Endothelial cell of umbilical vein (primary cell): ENCODE measurements at places on chromosomes 3 and 15.

GRCh38 chr15:66936109-66936860, 129.1 kb upstream of the SMAD3 start:
- DNase-seq: no peak
- no peaks in the 10 kb centered on the region for H3K36me3 ChIP-seq
- peak overlapping the region; percentile 17 for H3K4me3 ChIP-seq
- no peak overlapping the region for H3K27ac ChIP-seq
- no peaks in the 10 kb centered on the region for H3K27me3 ChIP-seq
- peaks cover 14% of the 10 kb centered on the region for H3K4me1 ChIP-seq

DNA sequence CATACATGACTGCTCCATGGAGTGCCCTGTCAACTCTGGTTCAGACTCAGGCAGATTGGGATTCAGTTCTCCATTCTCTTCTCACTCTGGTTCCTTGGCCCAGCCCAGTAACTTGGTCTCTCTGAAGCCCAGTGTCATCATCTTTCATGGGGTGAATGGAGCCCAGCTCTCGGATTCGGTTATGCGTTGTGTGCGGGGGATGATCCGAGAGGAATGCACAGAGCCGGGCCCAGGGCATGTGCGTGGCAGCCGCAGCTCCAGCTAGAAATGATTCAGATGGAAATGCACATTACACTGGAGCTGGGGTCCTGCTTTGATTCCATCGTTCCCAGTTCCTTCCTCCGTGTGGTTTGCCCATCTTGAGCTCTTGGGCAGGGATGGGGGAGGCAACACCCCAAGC, 189.4 kb downstream of the FEZF2 start:
- H3K36me3 ChIP-seq: no peaks in the 10 kb centered on the region
- H3K4me1 ChIP-seq: peaks cover 5% of the 10 kb centered on the region
- no peak overlapping the region for H3K4me3 ChIP-seq
- DNase-seq: no peak

- H3K27ac ChIP-seq: no peak overlapping the region
- no peaks in the 10 kb centered on the region for H3K36me3 ChIP-seq
- no peaks in the 10 kb centered on the region for H3K4me1 ChIP-seq
- no peak for DNase-seq
Observed at GRCh38 chr3:182693723-182694122, 99.6 kb upstream of the ATP11B start.

DNA sequence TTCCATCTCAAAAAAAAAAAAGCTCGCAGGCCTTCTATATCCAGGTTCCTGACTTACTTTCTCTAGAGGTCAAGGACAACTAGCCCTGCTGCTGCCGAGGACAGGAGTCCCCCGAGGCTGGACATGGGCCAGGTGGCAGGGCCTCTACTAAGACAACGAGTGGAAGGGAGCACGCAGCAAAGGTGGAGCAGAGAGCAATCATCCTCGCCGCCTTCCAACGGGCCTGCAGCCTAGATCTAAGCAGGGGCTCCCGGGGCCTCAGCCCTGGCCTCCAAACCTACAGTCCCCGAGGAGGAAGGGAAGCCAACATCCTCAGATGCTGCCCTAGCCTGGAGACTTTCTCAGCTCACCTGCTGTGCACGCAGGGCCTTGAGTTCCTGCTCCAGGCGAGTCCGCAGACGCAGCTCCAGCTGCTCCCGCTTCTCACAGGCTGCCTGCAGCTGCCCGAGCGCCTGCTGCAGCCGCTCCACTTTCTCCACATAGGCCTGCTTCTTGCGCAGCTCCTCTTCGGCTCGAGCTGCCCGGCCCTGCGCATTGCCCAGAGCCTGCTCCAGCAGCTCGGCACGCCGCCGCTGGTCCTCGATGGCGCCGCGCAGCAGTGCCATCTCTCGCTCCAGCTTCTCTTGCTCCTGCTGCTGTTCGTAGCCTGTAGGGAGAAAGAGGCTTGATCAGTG, 12.9 kb downstream of the AMOTL2 start:
- no peak overlapping the region for H3K4me3 ChIP-seq
- H3K4me1 ChIP-seq: peaks cover 47% of the 10 kb centered on the region
- DNase-seq: no peak
- peaks cover 72% of the 10 kb centered on the region for H3K36me3 ChIP-seq
- no peaks in the 10 kb centered on the region for H3K27me3 ChIP-seq
- no peak overlapping the region for H3K27ac ChIP-seq

GRCh38 chr15:89051875-89052274, 36.4 kb upstream of the ABHD2 start:
- H3K27ac ChIP-seq: no peak overlapping the region
- H3K27me3 ChIP-seq: no peaks in the 10 kb centered on the region
- H3K4me1 ChIP-seq: no peaks in the 10 kb centered on the region
- no peak overlapping the region for H3K4me3 ChIP-seq
- H3K36me3 ChIP-seq: no peaks in the 10 kb centered on the region
- no peak for DNase-seq
